Spinal cord (tissue), 10 donors: ENCODE measurements at places on chromosomes 3 and 15. TPM values are rescaled to one million over a fixed set of nuclear protein-coding genes. Genes with fewer than 3 reads are reported as not detected.

PLCH1 gene
- total RNA-seq: 20.6 TPM

- no peak overlapping the region for H3K4me3 ChIP-seq
- no peak overlapping the region for H3K27ac ChIP-seq
- no peaks in the 10 kb centered on the region for H3K27me3 ChIP-seq
- H3K36me3 ChIP-seq: no peaks in the 10 kb centered on the region
- DNase-seq: no peak
- H3K4me1 ChIP-seq: no peaks in the 10 kb centered on the region
These were observed 8.5 kb upstream of the LSAMP start for GRCh38 chr3:116453666-116454346.

- no peaks in the 10 kb centered on the region for H3K36me3 ChIP-seq
- no peaks in the 10 kb centered on the region for H3K27me3 ChIP-seq
- DNase-seq: peak; percentile 22
These were observed 55.5 kb downstream of the BSN start for GRCh38 chr3:49609815-49610214.

GRCh38 chr3:139201446-139202225 is 142.2 kb upstream of the MRPS22 start:
- H3K27me3 ChIP-seq: no peaks in the 10 kb centered on the region
- H3K27ac ChIP-seq: no peak overlapping the region
- H3K4me1 ChIP-seq: no peaks in the 10 kb centered on the region
- no peak for DNase-seq
- H3K4me3 ChIP-seq: no peak overlapping the region

- H3K27me3 ChIP-seq: no peaks in the 10 kb centered on the region
- no peak overlapping the region for H3K27ac ChIP-seq
- H3K4me1 ChIP-seq: no peaks in the 10 kb centered on the region
- no peaks in the 10 kb centered on the region for H3K36me3 ChIP-seq
These were observed 353.6 kb upstream of the SLCO3A1 start for GRCh38 chr15:91499774-91500383.

DNA sequence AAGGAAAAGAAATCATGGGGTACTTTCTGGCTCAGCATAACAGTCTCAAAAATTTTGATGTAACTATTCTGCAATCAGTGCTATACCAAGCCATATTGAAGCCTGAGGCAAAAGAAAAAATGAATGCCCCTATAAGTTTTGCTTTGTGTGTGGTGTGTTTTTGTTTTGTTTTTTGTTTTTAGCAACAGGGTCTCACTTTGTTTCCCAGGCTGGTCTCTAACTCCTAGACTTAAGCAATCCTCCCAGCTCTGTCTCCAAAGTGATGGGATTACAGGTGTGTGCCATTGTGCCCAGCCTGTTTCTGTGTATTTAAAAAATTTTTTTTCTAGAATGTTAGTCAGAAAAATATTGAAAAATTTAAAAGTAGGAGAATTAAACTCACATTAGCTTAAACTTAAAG is 93.2 kb downstream of the ZNF280D start:
- H3K36me3 ChIP-seq: no peaks in the 10 kb centered on the region
- no peak overlapping the region for H3K4me3 ChIP-seq
- no peak overlapping the region for H3K27ac ChIP-seq
